Adrenal gland (tissue), 19 donors: ENCODE measurements at places on chromosomes 16 and 17.

DNA sequence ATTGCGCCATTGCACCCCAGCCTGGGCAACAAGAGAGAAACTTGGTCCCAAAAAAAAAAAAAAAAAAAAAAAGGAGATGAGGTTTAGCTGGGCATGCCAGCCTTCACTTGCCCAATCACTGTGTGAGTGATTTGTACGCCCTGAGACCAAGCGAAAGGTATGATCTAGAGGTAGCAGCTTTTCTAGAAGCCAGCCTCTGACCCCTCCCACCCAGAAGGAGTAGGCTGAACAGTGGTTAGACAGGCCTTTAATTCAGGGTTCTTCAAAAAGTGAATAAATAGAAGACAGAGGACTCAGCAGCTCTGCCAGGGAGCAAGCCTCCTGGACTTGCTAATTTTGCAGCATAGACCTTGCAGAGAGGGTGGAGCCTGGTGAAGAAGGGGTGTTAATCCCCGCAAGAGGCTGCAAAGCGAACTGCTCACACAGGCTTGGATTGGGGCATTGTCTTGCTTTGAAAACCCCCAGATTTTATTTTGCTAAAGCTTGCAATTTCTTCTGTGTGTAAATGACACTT is 7.1 kb upstream of the CYTH1 start:
- DNase-seq, result no peak

DNA sequence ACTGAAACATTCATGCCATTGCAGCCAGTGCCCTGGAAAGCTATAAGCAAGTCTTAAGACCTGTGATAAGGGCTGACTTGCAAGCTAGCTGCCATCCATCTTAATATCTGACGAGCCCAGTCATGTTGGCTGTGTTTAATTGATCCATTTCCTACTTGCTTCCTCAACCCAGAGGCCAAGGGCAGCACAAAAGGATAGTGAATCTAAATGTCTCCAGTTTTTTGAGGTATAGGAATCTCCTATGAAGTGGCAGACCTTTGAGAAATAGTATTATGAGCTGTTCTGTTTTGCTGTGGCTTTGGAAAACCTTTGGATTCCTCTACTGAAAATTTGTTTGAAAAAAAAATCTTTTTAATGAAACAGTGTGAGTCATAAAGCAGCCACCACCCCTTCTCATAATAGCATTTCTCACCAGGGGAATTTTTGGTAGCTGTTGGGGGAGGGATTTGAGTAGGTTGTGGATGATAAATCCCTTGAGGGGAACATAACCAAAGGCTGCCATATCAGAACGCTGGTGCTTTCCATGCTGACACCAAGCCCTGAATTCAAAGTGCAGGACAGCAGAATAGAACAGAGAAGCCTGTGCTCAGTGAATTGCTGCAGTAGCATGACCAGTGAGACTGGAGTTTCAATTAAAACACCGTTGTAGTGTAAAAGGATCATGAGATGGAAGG is 12.9 kb downstream of the ZNRF1 start:
- DNase-seq, result no peak

GRCh38 chr16:75292691-75293090 is 41.3 kb upstream of the BCAR1 start:
- no peak for DNase-seq

- DNase-seq, result no peak
Measured at GRCh38 chr17:34067011-34067410, 188.1 kb upstream of the CCL2 start.

DNA sequence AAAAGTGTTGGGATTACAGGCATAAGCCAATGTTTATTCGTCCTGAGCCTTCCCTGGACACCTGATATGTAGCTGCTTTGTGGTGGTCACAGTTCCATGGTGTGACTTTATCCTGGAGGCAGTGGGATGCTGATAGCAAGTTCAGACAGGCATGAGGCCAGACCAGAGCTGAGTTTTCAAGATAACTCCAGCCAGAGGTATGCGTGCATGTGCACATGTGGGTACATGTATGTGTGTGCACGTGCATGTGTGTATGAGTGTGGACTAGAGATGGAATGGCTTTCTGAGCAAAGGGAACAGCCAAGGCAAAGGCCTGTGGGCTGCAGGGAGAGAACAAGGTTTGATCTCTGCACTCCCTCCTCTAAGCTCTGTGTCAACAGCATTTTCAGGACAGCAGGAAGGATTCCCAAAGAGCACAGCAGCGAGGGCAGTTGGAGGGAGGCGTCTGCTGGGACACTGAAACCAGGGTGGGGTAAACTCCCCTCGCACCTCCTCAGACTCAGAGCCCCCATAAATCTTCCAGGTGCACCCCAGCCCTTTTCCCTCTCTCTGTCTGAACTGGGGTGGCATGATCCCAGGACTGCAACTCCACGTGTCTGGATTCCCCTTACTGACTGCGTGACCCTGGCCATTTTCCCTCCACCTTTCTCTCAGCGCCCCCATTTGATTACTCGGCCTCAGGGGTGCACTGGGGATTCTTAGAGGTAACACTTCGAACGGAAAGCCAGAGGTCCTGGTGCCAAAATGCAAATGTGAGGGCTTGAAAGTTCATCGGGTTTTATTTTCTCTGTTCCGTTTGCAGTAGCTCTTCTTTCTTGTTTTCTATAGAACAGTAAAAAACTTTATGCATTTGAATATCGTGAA is 15.3 kb downstream of the NLRC5 start:
- DNase-seq, result no peak

DNA sequence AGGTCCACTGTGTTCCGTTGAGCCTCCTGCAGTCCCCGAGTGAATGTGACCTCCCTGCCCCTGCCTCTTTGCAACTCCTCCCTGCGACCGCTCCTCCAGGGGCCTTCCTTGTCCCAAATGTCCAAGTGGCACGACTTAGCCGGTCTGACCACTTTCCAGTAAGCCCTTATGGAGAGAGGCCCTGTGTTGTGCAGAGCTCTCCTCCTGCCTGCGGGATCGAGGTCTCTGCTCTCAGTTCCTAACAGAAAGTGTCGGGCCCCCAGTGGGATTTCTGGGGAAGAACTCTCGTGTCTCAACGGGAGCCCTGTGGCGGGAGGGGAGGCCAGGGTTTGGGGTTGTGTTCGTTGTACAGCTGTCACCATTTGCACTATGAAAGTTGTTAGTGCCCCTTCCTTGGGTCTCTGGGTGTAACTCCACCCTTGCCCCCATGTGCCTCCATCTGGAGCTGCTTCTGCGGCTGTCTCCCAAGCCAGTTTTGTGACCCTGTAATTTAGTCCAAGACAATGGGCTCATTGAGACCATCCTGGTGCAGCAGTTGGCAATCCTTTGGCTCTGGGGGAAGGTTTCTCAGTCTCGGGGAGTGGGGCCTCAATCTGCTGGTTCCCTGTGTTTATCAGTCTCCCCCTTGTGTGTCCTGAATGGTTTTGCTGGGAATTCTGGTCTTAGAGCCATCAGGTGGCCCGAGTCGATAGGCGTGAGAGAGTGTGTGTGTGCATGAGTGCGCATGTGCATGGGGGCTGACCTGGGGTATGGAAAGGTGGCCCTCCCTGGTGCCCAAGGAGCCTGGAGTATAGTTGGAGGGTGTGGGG is 234.5 kb downstream of the SEC14L1 start:
- DNase-seq, result no peak

- no peak for DNase-seq
Measured at GRCh38 chr16:19876501-19877059, 8.1 kb downstream of the GPRC5B start.

- no peak for DNase-seq
Measured at GRCh38 chr17:40963838-40964237, 2.9 kb downstream of the KRT39 start.

DNA sequence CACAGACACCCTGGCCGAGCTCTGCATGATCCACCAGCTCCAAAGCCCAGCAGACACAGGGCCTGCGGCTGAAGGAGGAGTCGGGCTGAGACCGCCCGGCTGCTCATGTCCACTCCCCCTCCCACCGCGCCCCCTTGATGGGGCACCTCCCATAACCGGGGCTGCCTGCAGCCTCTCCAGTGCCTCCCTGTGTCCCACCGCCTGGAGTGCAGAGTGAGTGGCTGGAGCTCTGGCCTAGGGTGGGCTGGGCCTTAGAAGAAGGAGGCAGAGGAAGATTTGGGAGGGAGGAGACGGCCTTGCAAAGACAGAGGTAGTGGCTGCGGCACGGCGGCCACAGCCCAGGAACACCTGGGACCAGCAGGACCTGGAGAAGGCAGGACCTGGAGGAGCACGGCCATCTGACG is 4.0 kb downstream of the CBFA2T3 start:
- DNase-seq, result no peak
